Osteocyte (in vitro differentiated cells): ENCODE measurements at places on chromosomes 13 and 19.

DNA sequence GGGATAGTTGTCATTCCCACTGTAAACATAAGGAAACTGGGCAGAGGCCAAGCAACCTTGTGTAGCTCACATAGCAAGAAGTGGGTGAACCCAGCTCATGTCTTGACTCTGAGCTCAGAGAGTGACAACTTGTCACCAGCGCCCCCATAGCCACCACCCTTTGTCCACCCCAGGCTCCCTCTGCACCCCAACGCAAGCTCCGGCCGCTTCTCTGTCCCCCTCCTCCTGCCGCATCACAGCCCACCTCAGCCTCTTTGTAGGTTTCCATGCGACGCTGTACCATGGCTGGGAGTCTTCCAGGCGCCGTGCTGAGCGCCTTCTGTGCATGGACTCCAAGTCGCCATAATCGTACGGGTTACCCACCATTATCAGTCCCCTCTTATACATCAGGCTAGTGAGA is 3.3 kb downstream of the GP6 start:
- DNase-seq = no peak
- H3K27me3 ChIP-seq = no peaks in the 10 kb centered on the region
- H3K36me3 ChIP-seq = no peaks in the 10 kb centered on the region
- H3K4me1 ChIP-seq = no peaks in the 10 kb centered on the region
- H3K4me3 ChIP-seq = no peak overlapping the region

DNA sequence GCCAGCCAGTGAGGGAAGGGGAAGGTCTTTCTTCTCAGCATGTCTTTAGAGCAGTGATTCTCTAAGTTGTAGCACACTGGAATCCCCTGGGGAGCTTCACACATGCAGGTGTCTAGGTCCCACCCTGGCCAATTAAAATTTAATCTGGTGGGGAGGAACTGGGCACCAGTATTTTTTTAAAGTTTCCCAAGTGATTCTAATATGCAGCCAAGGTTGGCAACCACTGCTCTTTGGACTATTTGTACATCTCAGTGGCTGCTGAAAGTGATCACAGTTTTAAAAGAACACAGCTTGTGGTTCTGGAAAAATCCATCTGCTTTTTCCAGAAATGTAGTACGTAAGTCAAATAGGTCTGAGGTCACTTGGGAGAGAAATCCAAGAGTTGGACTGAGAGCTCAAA is 10.7 kb upstream of the KATNAL1 start:
- H3K4me3 ChIP-seq = no peak overlapping the region
- no peak overlapping the region for H3K27ac ChIP-seq
- no peaks in the 10 kb centered on the region for H3K4me1 ChIP-seq
- no peaks in the 10 kb centered on the region for H3K27me3 ChIP-seq

DNA sequence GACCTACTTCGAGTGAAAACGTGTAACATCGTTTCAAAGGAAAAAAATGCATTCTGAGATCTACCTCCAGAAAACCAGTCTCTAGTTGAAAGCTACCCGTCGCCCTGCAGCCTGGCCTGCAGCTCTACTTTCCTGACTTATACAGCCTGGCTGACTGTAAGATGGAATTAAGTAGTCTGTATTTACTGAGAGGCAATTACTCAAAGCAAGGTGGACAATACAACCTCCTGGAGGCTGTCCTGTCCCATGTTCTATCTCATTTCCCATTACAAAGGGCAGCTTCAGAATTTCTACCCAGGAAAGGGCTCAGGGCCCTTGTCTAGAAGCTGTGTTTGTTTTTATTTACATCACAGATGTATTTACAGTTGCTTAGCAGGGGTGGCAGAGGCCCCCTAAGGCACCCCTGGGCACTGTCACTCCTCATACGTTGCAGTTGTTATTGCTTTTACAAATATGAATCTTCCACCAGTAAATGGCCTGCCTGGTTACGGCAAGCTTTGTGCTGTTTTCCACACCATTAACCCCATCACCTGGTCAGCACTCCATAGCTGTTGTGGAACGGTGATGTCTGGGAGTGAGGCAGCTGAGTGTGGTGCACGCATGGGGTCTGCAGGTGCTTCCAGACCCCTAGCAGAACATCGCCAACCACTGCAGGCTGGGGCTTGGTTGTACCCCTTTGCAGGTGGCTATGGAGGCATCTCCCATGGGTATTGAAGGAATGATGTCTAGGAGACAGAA is 46.3 kb upstream of the MTIF3 start:
- H3K27ac ChIP-seq = no peak overlapping the region
- H3K4me1 ChIP-seq = no peaks in the 10 kb centered on the region
- peak; percentile 40 for DNase-seq
- H3K36me3 ChIP-seq = no peaks in the 10 kb centered on the region
- peaks cover 13% of the 10 kb centered on the region for H3K27me3 ChIP-seq

- H3K4me1 ChIP-seq = peaks cover 13% of the 10 kb centered on the region
- no peaks in the 10 kb centered on the region for H3K36me3 ChIP-seq
- no peak for DNase-seq
These were observed 319 bp downstream of the FRY start for GRCh38 chr13:32031815-32032370.
